GM23338 (cell line): ENCODE measurements at places on chromosomes 3 and 15. TPM values are rescaled to one million over a fixed set of nuclear protein-coding genes. Genes with fewer than 3 reads are reported as not detected.

Gene CHST13
- 8.4 TPM in 2 replicates for total RNA-seq

Gene ASB14
- total RNA-seq, result 0.08 TPM in 1 of 2 replicates, not detected in the other

Gene BFSP2
- total RNA-seq, result not detected in 2 replicates

Gene FOXL2
- total RNA-seq, result 2.3 and 3.5 TPM in 2 replicates

Gene ACOX2
- 0.31 and 1.1 TPM in 2 replicates for total RNA-seq

Gene TRH
- total RNA-seq, result 0.28 TPM in 1 of 2 replicates, not detected in the other

- H3K36me3 ChIP-seq, result no peaks in the 10 kb centered on the region
- H3K4me1 ChIP-seq, result no peaks in the 10 kb centered on the region
- H3K4me3 ChIP-seq, result no peak overlapping the region
- no peak for DNase-seq
Measured at GRCh38 chr15:33671456-33671855, 296.8 kb upstream of the CHRM5 start.

GRCh38 chr3:25178672-25179071, 249.4 kb upstream of the RARB start:
- H3K27me3 ChIP-seq, result no peaks in the 10 kb centered on the region
- H3K4me1 ChIP-seq, result peaks cover 4% of the 10 kb centered on the region; the same call in 1 of the 2 replicates
- DNase-seq, result no peak
- no peak overlapping the region for H3K4me3 ChIP-seq
- no peak overlapping the region for H3K27ac ChIP-seq

- peaks cover 12% of the 10 kb centered on the region for H3K4me1 ChIP-seq
- DNase-seq, result peak; percentile 73
- peaks cover 4% of the 10 kb centered on the region; the same call in 1 of the 2 replicates for H3K36me3 ChIP-seq
- H3K27ac ChIP-seq, result no peak overlapping the region
- no peak overlapping the region for H3K4me3 ChIP-seq
Measured at GRCh38 chr3:120442975-120443517, 7.7 kb downstream of the FSTL1 start.

DNA sequence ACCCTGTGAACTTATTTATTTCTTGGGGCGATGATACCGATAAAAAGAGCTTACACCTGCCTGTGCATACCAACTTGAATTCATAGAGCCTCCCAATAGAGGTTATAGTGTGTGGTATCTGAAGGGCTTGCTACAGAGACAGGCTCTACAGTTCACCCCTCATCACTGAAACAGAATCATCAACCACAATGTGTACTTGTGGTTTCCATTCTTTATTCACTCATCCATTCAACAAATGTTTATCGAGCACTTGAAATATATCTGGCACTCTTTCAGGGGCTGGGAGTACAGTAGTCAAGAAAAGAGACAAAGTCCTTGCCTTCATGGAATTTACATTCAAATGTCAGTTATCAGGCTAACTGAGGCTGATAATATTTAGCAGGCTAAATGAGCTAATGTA, 134.4 kb upstream of the SKOR1 start:
- H3K27ac ChIP-seq, result no peak overlapping the region
- peaks cover 16% of the 10 kb centered on the region for H3K4me1 ChIP-seq
- DNase-seq, result no peak
- H3K36me3 ChIP-seq, result no peaks in the 10 kb centered on the region
- H3K27me3 ChIP-seq, result no peaks in the 10 kb centered on the region
- H3K4me3 ChIP-seq, result no peak overlapping the region

GRCh38 chr3:54168451-54168850, 46.1 kb downstream of the CACNA2D3 start:
- peak; percentile 28 for DNase-seq
- no peak overlapping the region for H3K4me3 ChIP-seq
- no peak overlapping the region for H3K27ac ChIP-seq
- H3K4me1 ChIP-seq, result 0 out of 2 replicates have a peak, but pooled peaks cover 9% of the 10 kb centered on the region

- peak; percentile 81 for DNase-seq
- peak overlapping the region; percentile 22; the same call in 1 of the 2 replicates for H3K4me3 ChIP-seq
- no peaks in the 10 kb centered on the region for H3K36me3 ChIP-seq
- H3K4me1 ChIP-seq, result peaks cover 59% of the 10 kb centered on the region
- no peaks in the 10 kb centered on the region for H3K27me3 ChIP-seq
Measured at GRCh38 chr3:114154321-114154821, 24.5 kb downstream of the DRD3 start.

DNA sequence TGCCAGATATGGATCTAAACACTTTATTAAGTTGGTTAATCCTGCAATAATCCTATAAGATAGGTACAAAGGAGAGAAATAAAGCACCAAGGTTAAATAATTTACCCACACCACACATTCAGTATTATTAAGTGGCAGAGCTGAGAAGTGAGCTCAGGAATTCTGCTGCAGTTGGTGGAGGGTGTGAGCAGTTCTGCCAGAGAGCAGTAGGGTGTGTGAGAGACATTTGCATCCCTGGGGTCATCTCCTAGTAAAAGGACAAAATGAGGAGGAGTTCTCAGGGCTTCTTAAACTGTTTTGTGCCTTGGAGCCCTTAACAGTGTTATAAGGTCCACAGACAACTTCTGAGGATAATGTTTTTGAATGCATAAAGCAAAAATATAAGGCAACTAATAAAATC, 484.5 kb downstream of the TAFA4 start:
- peaks cover 4% of the 10 kb centered on the region; the same call in 1 of the 2 replicates for H3K4me1 ChIP-seq
- no peaks in the 10 kb centered on the region for H3K27me3 ChIP-seq
- no peak overlapping the region for H3K4me3 ChIP-seq
- H3K36me3 ChIP-seq, result no peaks in the 10 kb centered on the region
- DNase-seq, result peak; percentile 24

DNA sequence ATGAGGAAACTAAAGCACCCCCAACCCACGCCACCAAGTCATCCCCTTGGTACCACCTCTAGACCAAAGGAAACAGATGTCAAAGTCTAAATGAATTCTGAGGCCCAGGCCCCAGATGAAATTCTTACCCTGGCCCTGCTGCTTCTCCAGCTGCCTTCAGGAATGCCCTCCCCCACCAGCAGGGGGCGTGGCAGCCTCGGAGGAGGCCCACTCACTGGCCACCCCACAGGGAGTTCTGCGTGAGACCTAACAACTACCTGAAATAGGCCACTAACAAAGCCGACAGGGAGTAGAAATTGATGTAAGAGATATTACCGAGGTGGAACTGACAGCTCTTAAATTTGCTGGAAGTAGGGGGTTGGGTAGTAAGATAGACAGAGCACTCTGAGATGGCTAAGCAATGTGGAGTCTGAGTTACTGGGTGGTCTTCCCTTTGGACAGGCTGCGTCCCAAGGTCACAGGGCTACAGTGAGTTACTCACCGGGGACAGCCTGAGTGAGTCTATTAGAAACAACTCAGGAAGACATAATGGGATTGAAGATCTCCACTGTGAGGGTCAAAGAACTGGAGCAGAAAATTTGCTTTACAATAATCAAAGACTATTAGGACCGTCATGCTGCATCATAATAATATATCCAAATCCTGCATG, 240.7 kb downstream of the SHOX2 start:
- H3K4me1 ChIP-seq, result peaks cover 6% of the 10 kb centered on the region; the same call in 1 of the 2 replicates
- no peaks in the 10 kb centered on the region for H3K27me3 ChIP-seq
- no peaks in the 10 kb centered on the region for H3K36me3 ChIP-seq

- no peak overlapping the region for H3K4me3 ChIP-seq
- H3K4me1 ChIP-seq, result no peaks in the 10 kb centered on the region
- no peaks in the 10 kb centered on the region for H3K27me3 ChIP-seq
- no peaks in the 10 kb centered on the region for H3K36me3 ChIP-seq
- H3K27ac ChIP-seq, result no peak overlapping the region
Measured at GRCh38 chr15:100285641-100286295, 56.0 kb downstream of the ADAMTS17 start.

DNA sequence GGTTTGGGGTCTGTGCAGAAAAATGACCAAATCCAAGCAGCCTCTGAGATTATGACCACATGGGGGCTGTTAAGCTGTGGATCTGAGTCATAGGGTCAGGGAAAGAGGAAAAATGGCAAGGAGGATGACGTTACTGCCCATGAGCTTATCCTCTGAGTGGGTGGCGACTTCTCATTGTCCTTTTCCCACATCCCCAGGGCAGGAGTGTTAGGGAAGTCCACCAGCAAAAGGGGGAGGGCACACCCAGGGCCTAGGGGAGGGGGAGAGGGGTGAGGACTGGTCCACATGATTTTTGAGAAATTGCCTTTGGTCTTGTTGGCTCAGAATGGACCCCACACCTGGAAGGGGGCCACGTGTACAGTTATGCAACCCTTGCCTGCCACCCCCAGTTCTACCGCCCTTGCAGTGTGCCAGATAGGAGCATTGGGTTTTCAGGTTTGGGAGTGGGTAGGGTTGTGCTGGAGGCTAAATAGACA, 2.6 kb downstream of the CD276 start:
- no peak for DNase-seq
- H3K36me3 ChIP-seq, result no peaks in the 10 kb centered on the region
- no peak overlapping the region for H3K4me3 ChIP-seq
- peaks cover 33% of the 10 kb centered on the region for H3K4me1 ChIP-seq

- no peak for DNase-seq
- no peaks in the 10 kb centered on the region for H3K27me3 ChIP-seq
- H3K36me3 ChIP-seq, result no peaks in the 10 kb centered on the region
Measured at GRCh38 chr3:7871003-7871560, 630.5 kb upstream of the LMCD1 start.
